ELF-1 (cell line): ENCODE measurements at places on chromosomes 12 and 14.

DNA sequence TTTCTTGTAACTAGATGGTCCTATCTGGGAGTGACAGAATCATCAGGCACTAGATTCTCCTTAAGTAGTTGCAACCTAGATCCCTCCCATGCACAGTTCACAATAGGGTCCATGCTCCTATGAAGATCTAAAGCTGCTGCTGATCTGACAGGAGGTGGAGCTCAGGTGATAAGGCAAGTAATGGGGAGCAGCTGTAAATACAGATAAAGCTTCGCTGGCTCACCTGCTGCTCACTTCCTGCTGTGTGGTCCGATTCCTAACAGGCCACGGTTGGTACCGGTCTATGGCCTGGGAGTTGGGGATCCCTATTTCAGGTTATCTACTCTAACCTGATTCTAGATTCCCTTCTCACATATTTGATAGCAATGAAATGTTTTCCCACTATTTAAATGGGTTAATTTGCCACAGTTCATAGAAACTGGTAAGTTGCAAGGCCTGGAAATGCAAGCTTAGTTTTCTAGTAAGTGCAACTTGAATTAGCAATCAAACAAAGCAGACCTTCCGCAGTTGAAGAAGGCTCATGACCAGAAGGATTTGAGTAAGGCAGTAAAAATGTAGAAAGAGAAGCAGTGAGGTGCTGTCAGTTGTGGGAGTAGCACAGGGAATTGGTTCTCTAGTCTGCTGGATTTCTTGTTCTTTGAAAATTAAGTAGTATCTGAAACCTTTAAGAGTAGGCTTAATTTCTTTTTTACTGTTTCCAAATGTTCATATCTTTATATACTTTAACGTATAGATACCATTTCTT, 332.3 kb downstream of the EGLN3 start:
- no peak for DNase-seq

DNA sequence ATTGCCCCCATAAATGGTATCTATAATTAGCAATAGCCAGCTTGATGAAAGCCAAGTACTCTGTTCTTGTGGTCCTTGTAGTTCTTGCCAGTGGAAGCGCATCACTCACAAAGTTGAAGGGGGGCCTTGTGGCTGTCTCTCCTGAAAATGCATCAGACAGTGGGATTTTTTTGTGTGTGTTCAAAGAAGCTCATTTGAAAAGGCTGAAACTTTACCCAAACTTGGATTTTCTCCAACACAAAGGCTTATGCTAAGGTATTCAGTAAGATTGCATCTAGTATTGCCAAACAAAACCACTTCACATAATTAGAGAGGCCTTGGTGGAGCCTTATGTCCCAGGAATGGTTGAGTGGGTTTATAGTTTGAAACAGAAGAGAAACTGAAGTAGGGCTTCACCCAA, 216.7 kb upstream of the TMTC1 start:
- DNase-seq = no peak

DNA sequence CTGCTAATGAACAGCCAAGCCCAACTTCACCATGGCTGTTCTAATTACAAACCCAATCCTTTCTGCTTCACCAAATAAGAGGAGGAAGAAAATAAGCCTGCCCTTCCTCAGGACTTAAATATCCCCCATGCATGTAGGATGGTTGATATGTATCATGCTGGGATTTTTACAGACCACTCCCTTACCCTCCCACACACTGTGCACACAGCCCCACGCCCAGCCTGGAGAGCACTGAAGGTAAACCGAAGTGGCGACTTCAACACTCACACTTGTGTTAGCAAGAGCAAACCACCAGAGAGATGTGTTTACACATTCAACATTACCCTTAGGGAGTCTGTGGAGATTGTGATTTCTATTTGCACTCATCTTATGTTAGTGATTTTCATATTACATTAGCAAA, 241.2 kb downstream of the EGLN3 start:
- DNase-seq = no peak

GRCh38 chr12:29155079-29155478, 6.0 kb downstream of the FAR2 start:
- peak; percentile 16 for DNase-seq

DNA sequence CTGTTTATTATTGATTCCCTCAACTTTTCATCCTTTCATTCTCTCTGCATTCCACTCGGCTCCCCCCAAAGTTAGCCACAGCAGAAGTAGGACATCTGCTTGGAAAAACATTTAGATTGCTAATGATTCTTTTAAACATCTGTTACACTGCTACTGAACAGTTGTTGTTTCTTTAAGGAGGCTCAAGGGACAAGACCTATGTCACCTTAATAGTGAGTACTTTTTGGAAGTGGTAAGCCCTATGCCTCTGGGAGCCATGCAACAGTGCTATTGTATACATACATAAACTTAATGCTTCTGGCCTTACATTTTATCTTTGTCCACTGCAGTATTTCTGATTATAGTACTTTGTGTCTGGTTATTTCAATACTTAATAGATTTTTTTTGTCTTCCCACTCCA, 628.2 kb upstream of the FOXG1 start:
- DNase-seq = no peak

DNA sequence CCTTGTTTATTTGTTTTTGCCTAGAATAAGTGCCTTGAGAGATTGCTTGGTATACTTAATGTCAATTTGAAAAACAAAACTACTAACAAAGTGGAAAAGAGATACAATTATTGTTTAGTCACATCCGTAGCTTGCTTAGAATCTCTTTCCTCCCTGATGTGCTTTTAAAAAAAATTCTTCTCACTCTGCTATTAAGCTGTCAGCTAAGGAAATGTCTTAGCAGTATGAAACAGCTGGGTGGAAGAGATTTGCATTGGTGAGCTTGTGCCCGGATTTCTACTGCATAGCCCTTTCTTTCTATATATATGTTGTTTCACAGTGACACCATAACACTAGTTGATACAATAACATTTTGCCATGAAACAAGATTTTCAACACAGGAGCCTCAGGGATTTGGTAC, 229.4 kb upstream of the RGS6 start:
- no peak for DNase-seq

DNA sequence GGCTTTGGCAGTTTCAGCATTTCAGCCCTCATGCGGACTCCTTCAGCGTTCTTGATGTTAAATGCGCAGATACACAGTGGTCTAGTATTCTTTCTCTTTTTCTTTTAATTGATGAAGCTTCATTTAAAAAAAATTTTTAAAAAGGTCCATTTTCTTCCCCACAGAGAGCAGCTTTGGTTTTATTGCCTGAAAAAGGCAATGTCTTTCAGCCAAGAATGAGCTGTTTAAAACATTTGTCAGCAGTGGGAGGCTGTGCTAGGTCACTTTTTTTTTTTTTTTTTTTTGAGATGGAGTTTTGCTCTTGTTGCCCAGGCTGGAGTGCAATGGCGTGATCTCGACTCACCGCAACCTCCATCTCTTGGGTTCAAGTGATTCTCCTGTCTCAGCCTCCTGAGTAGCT, 13.5 kb downstream of the KMT5A start:
- no peak for DNase-seq

- DNase-seq = peak; percentile 73
Measured at GRCh38 chr12:52944683-52945388, 4.1 kb upstream of the KRT18 start.

DNA sequence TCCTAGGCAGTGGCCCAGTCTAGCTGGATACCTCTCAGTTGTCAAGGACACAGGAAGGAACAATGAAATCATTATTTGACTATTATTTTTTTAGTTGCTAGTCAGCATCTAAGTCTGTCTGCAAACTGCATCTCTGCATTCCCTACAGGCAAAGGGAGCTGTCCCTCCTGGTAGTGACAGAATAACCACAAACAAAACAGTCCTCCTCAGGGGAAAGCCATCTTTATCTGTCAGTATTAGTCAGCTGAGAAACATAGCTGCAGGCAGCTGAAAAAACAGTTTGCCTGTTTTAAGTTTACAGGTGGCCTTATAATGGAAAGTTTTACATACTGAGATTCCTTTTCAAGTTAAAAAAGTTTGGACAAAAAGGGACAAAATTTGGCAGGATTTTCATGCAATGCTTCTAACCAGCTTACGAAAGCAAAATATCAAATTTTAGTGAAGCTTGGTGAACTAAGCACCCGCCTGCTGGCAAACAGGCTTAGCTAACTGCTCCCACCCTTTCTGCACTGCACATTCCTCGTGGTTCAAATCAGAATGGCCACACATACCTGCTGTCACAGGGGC, 29.5 kb downstream of the SLC25A21 start:
- DNase-seq = peak; percentile 63

DNA sequence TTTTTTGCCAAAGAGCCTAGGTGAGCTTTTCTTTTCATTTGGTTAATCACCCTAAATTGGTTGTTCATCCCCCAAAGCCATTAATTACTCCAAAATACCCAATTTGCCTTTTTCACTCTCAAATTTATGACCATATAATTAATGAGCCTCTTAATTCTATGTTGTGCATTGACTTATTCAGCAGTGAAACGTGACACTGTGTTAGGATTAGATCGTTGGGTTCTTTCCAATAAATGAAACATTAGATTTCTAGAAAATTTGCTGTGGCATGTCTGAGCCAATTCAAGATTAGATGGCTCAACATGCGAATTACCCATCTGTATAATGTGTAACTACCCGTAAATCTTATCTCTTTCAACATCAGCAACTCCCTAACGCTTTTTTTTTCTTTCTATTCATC, 273.4 kb downstream of the BMP4 start:
- DNase-seq = no peak

- no peak for DNase-seq
Measured at GRCh38 chr12:129909051-129910020, 5.5 kb upstream of the TMEM132D start.

- DNase-seq = no peak
Measured at GRCh38 chr14:58705066-58705465, 67.3 kb downstream of the DACT1 start.

DNA sequence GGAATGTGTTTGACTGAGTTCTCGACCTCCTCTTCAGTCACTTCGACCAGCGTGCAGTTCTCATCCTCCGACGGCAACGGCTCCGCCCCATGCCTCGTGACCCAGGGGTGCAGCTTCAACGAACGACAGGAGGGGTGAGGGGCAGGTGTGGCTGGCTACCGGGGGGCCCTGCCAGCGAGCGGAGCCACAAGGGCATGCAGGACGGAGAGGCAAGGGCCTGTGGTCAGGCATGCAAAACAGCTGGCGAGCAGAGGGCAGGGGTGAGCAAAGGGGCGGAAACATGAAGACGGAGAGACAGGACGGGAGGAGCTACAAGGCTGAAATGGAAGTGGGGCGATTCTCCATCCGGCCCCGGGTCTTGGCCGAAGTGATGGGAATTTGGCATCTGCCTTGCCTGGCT, 38.7 kb downstream of the P2RX4 start:
- no peak for DNase-seq

- no peak for DNase-seq
Measured at GRCh38 chr14:63877550-63877939, 24.7 kb downstream of the SYNE2 start.

DNA sequence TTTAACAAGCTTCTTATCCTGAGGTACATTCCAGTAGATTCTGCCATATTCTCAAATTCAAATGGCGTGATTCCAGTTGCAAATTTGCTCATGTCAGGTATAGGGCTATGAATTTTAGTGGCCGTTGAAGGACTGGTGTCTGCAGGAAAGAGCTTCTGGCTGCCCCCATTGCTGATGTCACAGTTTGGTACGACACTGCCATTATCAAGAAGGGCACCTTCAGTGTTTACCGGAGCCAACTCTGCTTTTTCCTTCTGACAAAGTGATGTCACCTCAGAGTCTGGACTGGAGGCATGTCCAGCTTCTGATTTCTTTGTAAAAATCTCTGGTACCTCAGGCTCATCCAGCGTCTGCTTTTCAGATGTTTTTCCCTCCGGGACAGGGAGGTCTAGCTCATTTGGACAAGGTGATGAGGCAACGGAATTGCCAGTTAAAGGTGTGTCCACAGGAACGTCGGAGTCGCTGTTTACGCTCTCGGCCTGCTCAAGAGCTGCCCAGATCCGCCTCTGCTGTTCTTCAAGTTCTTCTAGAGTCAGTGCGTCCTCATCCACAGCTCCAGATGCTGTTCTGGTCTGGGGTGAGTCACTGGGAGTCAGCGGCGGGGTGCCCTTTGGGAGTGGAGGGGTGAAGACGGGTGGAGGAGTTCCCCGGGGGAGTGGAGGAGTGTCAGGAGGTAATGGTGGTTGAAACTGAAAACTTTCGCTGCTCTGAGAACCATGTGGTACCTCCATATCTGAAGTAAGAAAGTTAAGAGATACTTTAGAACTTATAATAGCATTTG, 27.0 kb downstream of the ZCCHC8 start:
- no peak for DNase-seq

GRCh38 chr14:63713764-63714163, 14.1 kb downstream of the SGPP1 start:
- DNase-seq = no peak

GRCh38 chr14:68733086-68733914, 59.6 kb downstream of the ZFP36L1 start:
- DNase-seq = no peak

- no peak for DNase-seq
Measured at GRCh38 chr14:61925043-61925442, 162.8 kb downstream of the SNAPC1 start.

- DNase-seq = peak; percentile 16
Measured at GRCh38 chr14:58744801-58745394, 107.1 kb downstream of the DACT1 start.

DNA sequence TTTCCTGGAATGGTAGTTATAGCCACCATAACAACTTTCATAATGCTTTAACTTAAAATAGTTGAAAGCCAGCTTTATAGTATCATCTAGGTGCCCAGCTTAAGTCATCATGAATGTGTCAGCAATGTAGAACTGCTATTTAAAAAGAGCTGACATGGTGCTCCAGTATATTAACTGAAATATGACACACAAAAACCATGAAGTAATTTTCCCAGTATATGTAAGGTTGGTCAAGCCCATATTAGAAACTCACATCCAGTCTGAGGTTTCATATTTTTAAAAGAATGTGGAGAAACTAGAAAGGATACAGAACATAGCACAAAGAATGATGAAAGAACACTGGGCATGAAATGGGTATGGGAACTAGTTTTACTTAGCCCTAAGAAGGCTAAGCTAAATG, 121.3 kb upstream of the KRAS start:
- DNase-seq = no peak
